Activated naive CD4-positive, alpha-beta T cell treated with anti-CD3 and anti-CD28 coated beads, Interleukin-2, amount 50 U/mL, for 16 hours (primary cell): ENCODE measurements at places on chromosomes 6 and 20.

DNA sequence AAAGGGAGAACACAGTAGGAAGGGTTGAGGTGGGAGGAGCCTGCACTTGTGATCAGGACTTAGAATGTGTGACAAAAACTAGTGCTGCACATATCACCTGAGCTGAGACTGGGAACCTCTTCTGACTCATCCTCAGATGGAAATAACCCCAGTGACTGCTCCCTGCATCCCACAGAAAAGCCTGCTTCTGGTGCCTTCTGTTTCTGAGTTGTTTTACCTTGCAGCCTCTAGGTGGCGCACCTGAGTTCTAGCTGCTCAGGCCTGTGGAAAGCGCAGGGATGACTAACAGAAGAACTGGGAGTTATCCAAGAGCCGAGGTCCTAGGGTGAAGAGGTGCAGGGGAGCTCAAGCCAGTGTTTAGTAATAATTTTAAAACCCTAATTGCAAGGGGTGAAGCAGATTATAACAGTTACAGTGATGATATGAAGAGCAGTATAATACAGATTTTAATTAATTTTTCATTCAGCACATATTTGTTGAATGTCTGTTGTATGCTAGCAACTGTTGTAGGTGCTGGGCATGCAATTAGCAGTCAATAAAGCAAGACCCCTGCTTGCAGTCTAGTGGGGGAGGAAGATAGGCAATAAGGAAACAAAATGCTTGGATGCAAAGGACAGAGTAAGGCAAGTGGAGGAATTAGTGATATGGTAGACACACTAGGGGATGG is 302.5 kb downstream of the DHX35 start:
- DNase-seq = peak; percentile 20

DNA sequence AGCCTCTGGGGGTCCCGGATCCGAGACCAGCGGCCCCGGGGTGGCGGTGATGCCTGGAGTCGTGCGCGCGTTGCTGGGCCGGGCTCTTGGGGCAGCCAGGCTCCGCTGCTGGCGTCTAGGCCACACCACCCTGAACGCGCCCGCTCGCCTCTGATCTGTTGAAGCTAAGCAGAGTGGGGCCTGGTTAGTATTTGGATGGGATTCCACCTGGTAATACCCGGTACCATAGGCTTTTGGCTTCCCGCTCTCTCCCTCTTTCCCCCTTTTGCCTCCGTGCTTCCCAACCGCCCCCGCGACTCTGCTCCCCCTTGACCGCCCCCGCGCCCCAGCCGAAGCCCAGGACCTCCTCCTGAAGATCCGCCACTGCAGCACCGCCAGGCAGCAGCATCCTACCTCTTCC is 1383.5 kb upstream of the DEFB115 start:
- DNase-seq = peak; percentile 41

GRCh38 chr20:59752101-59752586 is 147.8 kb downstream of the PHACTR3 start:
- no peak for DNase-seq

DNA sequence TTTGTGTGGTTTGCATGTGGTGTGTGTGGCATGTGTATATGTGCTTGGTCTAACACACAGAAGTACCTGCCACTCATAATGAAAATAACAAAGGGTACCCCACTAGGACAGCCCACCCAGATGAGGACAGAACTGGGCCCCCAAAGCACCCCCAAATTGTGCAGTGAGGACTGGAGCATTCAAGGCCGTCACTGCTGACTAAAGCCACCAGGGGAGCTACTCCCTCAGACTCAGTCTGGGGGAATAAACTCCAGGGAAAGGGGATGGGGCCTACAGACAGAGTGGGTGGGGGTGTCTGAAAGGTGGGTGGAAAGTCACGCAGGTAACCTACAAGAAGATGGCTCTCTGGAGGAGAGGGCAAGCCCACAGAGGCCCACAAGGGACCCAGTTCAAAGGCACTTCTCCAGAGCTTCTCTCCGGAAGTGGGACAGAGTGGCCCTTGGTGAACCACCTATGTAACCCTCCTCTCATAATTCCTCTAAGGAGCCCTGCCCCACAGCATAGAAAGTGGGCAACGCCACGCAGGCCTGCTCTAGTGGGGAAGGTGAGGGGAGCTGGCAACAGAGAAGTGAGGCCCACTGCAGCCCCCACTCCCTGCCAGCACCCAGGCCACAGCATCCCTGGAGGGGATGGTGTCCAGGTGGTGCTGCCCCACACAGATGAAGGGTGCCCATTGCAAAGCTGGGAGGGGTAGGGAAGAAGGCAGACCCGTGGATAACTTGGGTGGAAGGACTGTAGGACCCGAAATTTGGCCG is 122.8 kb upstream of the MAFB start:
- no peak for DNase-seq

DNA sequence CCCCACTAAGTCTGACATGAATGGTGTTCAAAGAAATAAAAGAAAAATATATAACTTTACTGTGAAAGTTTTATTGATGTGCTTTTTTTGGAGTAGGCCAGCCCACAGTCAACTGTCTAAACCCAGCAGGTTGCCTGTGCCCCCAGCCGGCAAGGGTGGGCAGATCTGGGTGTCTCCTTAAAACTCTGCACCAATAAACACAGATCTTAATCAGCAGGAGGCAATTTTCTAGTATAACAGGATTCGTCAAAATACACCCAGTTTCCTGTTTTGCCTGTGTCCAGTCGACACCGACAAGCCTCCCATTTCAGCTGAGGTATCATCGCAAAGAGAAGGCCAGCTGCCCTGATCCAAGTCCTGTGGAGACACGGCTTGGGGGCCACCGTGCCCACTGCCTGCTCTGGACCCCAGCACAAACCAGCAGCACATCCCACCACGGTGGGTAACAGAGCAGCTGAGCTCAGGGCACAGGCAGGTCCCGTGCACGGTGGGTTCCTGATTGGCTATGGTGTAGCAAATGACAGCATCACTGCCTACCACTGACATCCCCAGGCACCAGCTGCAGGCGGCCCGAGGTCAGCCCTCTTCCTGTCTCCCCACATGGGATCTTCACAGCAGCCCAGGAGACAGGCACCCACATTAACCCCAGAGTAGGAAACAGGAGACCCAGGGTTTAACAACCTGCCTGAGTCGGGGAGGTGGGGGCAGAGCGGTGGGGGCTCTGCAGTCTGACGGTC is 15.7 kb downstream of the BMP7 start:
- no peak for DNase-seq

GRCh38 chr20:63895202-63895951 is 451 bp downstream of the DNAJC5 start:
- no peak for DNase-seq

DNA sequence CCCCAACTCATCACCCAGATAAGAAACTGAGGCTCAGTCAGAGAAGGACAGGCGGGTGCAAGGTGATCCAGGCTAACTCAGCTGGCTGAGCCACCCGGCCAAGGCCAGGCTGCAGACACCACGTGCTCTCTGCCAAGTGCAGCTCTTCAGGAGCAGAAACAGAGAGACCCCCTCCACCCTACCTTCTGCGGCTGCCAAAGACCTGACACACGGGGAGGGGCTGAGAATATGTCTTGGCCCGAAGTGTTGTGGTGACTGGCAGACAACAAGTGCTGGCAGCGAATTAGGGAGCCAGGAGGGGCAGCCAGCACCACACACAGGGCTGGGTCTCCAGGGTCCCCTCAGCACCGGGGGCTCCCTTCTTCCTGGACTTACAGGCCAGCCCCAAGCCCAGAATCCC is 22.5 kb downstream of the PREX1 start:
- no peak for DNase-seq

DNA sequence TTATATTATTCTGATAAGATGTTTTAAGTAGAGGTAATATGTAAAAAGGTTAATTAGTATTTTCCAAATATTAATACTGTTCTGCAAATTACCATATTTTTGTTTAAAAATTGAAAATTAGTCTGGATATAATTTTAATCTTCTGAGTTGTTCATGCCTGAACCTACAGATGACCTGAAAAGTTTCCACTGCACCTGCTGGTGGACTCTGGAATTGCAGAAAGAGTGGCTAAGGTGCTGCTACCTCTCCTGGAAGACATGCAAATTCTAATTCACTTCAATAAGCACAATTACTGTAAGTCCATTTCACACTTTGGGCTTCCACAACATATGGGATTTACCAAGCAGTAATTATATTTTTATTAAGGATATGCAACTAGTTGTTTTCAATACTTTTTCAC is 77.7 kb upstream of the OLIG3 start:
- peak; percentile 61 for DNase-seq

DNA sequence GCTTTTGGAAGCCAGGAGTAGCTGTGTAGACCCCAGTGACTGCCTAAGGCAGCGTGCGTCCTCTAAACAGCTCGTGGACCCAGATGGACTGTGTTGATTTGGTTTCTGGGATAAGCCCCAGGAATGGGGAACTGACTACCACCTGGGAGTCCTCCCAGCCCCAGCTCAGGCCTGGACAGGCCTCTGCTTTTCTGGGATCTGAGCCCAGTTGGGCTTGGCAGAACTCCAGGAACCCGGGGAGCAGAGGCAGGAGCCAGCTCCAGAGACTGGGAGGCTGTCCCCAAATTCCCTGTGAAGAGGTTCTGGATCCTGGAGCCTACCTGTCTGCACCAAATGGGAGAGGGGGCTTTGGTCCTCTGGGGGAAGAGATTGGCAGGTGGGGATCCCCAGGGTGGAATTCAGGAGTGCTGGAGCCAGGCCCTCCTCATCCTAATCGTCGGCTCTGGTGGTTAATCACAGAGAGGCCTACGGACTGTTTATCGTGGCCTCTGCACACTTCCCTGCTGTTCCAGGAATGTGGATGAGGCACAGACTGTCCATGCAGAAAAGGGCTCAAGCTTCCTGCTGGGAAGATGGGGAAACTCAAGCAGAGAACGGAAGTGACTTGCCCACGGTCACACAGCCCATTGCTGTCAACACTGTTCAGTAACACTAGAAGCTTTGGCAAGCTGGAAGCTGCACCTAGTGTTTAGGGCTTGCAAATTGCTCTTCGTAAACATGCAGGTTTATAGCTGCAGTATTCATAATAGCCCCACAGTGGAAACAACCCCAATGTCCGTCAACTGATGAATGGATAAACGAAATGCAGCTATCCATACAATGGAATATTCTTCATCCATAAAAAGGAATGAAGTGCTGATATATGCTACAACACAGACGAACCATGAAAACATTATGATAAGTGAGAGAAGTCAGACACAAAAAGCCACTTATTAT is 100.6 kb downstream of the KCNB1 start:
- DNase-seq = no peak

GRCh38 chr20:9520086-9520485 is 5.7 kb downstream of the LAMP5 start:
- no peak for DNase-seq

DNA sequence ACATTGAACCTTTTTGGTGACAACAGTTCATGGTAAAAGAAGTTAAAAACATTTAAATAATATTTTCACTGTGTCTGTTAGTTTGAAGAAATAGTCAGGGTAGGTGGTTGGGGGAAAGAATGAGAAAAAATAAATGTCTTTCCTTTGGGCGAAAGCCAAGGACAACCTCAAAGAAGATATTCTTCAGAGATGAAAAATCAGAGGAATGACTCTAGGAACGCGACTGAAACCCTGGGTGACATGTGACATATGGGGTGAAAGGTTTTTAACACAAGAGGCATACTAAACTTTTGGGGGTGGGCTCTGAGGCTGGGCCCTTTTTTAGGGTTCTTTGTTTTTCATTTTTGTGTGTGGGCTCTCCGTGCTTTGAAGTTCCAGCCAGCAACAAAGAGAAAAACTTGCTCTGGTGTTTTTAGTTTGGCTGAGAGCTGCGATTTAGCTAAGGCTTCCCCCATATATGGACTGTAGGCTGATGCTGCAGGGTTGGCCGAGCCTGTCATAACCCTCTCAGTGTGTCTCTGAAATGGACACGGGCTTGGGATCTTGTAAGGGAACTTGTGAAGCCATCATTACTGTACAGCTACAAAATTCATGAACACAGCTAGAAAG is 610.1 kb upstream of the ARID1B start:
- DNase-seq = no peak

DNA sequence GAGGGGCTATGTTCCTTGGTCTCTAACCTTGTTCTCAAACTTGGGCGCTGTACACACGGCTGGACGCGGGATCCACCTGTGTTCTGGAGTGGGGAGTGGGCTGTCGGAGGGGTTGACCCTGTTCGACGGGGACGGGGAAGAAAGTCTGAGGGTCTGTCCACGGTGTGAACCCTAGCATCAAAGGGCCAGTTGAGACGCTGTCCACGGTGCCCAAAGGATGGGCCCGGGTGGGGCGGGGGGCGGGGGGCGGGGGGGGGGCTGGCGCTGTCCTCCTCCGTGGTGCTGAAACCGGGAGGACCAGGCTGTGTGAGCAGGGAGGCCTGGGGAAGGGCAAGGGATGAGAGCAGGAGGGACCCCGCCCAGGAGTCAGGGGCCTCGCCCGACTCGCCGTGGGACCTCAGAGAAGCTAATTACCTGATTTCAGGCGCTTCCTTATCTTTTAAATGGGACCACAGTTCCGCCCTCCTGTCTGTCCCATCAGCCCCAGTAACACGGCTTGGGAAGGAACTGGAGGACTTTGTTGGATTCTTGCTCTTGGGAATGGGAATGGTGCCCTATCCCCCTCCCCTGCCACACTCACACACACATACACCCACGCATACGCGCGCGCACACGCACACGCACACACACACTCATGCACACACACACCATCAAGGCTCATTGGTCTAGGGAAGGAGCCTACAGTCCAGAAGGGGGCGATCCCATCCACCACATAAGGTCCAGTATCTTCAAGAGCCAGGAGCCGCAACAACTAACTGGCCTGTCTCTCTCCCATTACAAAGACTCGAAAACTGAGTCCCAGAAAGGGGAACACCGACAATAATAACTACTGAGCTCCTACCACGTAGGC is 1.0 kb upstream of the VSTM2L start:
- no peak for DNase-seq

DNA sequence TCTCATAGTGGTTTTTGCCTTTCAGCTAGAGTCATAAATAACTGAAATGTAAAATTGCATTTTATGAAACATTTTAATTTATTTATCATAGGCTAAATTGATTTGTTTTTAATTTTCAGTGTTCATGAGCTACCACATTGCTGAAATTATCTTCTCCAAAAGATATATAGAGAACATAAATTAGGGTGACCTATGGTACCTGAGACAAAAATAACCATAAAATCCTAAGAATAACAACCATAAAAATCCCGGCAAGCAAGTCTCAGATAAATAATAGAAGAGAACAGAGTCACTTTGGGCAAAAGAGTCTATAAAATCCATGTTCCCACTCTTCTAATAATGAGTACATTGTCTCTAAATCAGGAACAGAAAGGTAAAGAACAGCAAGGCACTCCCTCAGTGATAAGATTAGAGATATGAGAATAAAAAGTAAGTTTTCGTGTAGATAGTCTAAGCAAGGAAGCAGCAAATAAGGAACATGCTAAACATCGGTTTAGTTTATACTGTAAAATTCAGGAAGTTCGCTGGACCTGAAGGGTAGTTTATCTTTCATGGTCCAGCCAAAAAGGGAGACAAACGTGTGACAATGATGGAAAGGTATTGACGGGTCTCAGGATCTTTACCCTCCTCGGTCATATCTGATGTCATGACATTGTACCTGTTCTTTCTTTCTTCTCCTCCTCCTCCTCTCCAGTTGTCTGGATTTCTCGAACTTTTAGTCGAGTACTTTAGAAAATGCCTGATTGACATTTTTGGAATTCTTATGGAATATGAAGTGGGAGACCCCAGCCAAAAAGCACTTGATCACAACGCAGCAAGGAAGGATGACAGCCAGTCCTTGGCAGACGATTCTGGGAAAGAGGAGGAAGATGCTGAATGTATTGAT is 117.6 kb downstream of the TMEM242 start:
- no peak for DNase-seq
